Esophagus squamous epithelium (tissue), 5 donors: ENCODE measurements at places on chromosomes 5 and 9.

- DNase-seq = no peak
Measured at GRCh38 chr9:31103836-31104235, 1280.6 kb upstream of the ACO1 start.

DNA sequence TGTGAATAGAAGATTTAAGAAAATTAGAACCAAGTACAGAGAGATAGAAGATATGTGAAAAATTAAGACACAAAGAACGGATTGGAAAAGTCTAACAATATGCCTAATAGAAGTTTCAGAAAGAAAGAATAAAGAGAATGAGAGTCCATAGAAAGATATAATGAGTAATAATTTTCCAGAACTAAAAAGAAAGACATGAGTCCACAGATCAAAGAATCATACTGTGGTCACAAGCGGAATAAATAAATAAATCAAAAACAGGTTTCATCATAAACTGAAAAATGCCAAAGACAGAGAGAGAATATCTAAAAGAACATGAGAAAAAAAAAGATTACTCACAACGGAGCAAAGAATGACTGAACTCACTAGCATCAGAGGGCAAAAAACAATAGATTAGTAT, 32.9 kb downstream of the FEM1C start:
- DNase-seq = no peak

GRCh38 chr9:28317745-28318144, 744.5 kb upstream of the C9orf72 start:
- DNase-seq = no peak

DNA sequence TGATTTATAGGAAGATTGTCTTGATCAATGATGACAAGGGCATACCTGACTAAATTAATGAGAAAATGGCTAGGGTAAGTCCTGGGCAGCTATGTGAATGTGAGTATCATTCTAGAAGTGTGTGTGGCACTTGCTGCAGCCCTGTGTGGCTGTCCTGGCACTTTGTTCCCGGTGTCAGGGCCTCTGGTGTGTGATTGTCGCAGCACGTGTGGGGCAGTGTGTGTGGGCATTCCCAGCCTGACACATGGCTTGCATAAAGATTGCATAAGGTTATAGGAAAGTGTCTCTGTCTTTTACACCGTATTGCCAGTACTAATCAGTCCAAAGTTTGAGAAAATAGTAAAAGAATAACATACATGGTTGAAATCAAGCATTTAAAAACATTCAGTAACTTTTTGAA, 74.4 kb downstream of the TRIO start:
- DNase-seq = no peak

DNA sequence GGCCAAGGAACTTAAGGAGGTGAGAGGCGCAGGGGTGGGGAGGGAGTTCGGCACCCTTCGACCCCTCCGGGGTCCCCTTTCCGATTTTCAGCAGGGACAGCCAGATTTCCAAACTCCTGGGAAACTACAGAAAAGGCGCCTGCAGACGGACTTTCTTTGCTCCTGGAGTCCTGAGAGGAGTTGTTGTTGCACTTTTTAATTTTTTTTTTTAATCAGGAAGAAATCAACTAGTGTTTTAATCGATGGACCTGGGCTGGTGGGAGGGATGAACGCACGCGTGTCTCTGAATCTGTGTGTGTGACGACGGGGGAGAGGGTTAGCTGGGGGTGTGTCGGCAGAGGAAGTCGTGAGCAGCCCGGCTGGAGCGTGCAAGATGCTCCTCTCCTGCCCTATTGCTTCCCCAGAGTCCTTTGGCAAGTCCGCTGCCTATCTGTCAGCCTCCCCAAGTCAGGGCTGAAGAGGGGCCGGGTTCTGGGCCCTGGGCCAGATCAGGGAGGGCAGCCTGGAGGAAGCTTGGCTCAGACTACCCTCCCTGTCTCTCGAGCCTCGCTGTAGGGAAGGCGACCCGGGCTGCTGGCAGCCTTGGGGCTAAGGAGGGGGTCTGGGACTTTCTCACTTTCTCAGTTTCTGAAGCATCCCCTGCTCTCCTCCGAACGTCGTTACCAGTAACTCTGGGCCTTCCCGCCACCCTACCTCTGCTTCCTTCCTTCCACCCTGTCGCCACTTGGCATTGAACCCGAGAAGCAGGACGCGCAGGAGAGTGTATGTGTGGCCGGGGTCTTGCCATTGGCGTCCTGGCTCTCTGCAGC, 731 bp downstream of the PRR16 start:
- no peak for DNase-seq

DNA sequence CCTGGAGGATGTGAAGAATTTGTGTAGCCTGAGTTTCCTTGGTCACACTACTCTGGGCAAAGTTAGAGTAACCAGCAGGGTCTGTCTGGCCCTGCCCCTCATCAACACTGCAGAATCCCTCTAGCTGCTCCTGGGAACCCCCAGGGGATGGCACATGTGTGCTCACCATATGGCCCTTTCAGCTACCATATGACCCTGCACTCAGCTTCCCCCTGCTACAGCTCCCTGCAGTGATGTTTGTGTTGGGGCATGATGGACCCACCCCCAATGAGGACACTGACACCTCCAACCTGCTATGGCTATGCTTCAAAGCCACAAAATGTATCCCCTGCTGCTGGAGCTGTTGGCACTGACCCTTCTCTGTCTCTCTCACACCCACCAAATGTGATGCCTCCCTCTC, 152.7 kb downstream of the SNX18 start:
- DNase-seq = no peak
